ENCODE measurements at places on chromosomes 6 and 20.

GRCh38 chr6:137016356-137016755 lies 28.4 kb downstream of the IL20RA start:
- no peaks in the 10 kb centered on the region for H3K36me3 ChIP-seq
- DNase-seq = no peak
- H3K27me3 ChIP-seq = no peaks in the 10 kb centered on the region

DNA sequence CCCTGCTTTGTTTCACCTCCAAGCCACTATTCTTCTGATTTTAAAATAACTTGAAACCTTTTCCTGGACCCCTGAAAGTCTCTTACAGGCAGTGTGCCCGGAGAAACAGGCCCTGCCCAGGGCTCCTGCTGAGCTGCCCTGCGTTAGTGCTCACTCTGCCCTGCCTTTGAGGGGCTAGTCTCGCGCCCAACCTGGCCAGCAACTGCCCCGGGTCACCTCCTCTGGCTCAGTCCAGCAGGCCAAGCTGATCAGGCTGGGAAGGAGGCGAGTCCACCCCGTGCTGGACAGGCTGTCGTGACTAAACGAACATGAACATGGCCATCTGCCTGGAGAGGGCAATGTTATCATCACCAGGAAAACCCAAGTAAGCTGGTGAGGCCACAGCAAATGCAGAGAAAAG lies 245.4 kb downstream of the ANKRD60 start:
- H3K4me3 ChIP-seq = no peak overlapping the region
- no peaks in the 10 kb centered on the region for H3K27me3 ChIP-seq
- no peaks in the 10 kb centered on the region for H3K36me3 ChIP-seq
- H3K27ac ChIP-seq = no peak overlapping the region

GRCh38 chr20:21352703-21353102 lies 44.6 kb downstream of the NKX2-4 start:
- no peak overlapping the region for H3K4me3 ChIP-seq
- H3K27ac ChIP-seq = no peak overlapping the region
- no peaks in the 10 kb centered on the region for H3K36me3 ChIP-seq
- H3K27me3 ChIP-seq = no peaks in the 10 kb centered on the region

DNA sequence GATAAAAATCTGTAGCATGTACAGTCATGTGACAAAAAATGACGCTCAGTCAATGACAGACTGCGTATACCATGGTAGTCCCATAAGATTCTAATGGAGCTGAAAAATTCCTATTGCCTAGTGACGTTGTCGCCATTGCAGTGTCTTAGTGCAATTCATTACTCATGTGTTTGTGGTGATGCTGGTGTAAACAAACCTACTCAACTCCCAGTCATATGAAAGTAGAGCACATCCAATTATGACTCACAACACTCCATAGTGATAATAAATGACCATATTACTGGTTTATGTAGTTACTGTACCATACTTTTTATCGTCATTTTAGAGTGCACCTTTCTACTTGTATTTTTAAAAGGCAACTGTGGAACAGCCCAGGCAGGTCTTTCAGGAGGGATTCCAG lies 45.0 kb downstream of the TFAP2A start:
- H3K4me3 ChIP-seq = no peak overlapping the region
- H3K27ac ChIP-seq = no peak overlapping the region
- DNase-seq = no peak
- no peaks in the 10 kb centered on the region for H3K4me1 ChIP-seq
- no peaks in the 10 kb centered on the region for H3K36me3 ChIP-seq

DNA sequence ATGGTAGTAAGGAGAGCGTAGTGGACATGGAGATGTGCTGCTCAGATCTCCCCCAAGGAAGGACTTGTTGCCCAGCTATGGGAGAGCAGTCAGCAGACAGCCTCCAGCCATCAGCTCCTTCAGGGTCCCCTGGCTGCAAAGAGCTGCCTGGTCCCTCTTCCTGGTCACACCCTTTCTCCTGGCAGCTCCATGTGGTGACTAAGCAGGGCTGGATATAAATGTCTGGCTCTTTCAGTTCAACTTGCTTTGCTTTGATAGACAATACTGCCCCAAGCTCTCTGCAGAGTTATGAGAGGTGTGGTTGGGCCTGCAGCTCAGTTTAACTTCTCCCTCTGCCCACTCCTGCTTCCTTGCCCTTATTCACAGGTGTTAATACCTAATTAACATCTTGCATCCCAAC lies 64.1 kb upstream of the DDR1 start:
- DNase-seq = no peak
- H3K36me3 ChIP-seq = no peaks in the 10 kb centered on the region

DNA sequence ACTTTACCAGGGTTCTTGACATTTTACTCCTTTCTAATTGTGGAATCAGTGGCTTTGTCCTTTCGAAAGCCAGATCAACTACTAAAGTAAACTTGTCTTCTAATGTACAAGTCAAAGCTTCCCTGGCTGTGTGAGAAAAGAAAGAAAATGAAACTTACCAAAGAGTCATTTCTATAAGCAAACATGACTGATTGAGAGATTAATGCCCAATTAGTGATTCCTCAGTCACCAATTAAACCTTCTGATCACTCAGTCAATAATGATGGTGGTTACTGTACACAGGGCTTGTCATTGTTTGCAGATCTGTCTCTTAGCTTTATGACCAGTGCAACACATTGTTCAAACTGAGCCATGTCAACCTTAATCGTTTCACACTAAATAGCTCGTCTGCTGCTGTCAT lies 1168.4 kb upstream of the CITED2 start:
- H3K4me3 ChIP-seq = no peak overlapping the region
- no peaks in the 10 kb centered on the region for H3K4me1 ChIP-seq
- no peak for DNase-seq
